Natural killer cell (primary cell): ENCODE measurements at places on chromosomes 1 and 21.

DNA sequence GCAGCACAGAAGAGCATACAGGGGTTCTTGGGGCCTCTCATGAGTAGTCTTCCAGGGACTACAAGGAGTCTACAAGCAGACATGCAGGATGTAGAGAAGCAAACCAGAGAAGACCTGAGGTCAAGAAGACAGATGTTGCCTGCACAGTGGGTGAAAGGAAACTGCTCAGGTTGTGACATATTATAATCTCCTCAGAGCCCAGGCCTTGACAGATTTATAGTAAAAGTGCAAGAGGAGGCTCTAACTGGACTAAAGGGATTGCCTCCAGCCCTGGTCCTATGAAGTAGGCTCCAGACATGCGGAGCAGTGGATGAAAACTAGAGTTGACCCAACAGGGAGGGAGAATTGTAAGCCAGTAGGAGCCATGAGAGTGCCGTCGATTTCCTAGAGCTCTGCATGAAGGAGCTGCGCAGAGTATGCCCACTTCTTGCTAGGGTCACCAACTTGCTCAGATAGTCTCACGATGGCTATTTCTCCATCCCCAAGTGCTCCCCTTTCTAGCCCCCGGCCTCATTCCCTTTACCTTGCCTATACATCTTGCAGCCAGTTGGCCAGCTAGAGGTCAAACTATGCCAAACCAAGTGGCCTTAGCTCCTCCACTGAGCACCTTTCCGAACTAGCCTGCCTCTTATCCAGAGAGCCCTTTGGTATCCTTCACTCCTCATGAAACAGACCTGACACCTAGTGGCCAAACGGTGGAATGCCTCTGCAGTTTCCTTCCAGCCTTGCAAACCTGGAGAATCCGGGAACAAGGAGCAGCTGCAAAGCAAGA is 36.2 kb upstream of the IPO9 start:
- peak; percentile 70 for DNase-seq
- H3K27me3 ChIP-seq: no peaks in the 10 kb centered on the region
- H3K4me1 ChIP-seq: no peaks in the 10 kb centered on the region
- H3K4me3 ChIP-seq: no peak overlapping the region
- no peak overlapping the region for H3K27ac ChIP-seq

- H3K27me3 ChIP-seq: no peaks in the 10 kb centered on the region
- no peak overlapping the region for H3K4me3 ChIP-seq
- H3K27ac ChIP-seq: no peak overlapping the region
- no peaks in the 10 kb centered on the region for H3K4me1 ChIP-seq
- H3K36me3 ChIP-seq: no peaks in the 10 kb centered on the region
These were observed 17.8 kb upstream of the JAK1 start for GRCh38 chr1:64984106-64984505.

- H3K36me3 ChIP-seq: no peaks in the 10 kb centered on the region
- H3K4me3 ChIP-seq: no peak overlapping the region
- H3K27me3 ChIP-seq: peaks cover 2% of the 10 kb centered on the region
- no peak for DNase-seq
- no peaks in the 10 kb centered on the region for H3K4me1 ChIP-seq
These were observed 20.4 kb downstream of the CACHD1 start for GRCh38 chr1:64490213-64490818.

GRCh38 chr1:42931911-42932422 is 26.7 kb downstream of the SLC2A1 start:
- no peak overlapping the region for H3K4me3 ChIP-seq
- H3K36me3 ChIP-seq: peaks cover 46% of the 10 kb centered on the region
- DNase-seq: peak; percentile 80

- no peak overlapping the region for H3K4me3 ChIP-seq
- DNase-seq: no peak
- no peak overlapping the region for H3K27ac ChIP-seq
- H3K27me3 ChIP-seq: no peaks in the 10 kb centered on the region
- H3K36me3 ChIP-seq: no peaks in the 10 kb centered on the region
These were observed 156.9 kb downstream of the CLEC20A start for GRCh38 chr1:178339834-178340233.
